ENCODE measurements at places on chromosomes 12 and 14.

- no peak for DNase-seq
Observed at GRCh38 chr12:22215467-22216253, 118.8 kb downstream of the ST8SIA1 start.

DNA sequence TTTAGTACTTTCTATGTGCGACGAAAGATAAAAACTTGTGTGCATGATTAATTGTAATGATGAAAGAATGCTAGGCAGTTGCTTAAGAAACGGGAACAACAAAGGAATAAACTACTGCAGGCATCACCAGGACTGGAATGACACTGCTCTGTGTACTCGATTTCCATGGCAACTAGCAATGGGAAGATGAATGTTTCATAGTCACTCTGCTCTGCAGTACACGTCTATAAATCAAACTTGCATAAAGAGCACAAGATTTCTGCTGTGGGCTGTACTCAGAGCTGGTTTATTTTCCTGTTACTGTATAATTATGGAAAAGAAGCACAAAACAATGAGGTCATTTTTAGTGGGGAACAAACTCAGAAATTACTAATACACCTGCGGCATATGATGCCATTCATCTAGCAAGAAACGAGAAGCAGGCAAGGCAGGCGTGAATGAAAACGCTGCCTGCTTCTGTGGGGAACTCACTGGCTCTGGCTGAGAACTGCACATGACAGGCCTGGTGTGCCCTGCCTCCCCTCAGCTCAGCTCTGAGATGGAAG lies 41.8 kb downstream of the EFCAB11 start:
- DNase-seq: no peak

DNA sequence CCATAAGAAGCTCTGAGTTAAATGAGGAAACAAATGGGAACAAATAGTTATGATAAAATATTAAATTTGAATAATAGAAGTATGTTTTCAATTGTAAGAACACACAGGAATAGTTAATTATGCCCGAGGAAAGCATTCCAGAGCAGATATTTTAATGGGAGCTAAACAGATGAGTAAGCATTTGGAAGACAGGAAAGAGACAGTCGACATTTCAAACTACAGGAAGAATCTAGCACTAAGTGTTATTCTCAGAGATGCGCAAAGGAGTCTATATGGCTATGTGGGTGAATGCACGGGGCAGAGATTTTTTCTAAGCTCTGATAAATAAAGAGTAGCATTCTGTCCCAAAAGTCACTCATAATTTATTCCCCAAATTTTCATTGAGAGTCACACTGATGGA lies 64.5 kb upstream of the SSTR1 start:
- DNase-seq: no peak

- DNase-seq: no peak
Observed at GRCh38 chr12:21751517-21751916, 23.0 kb downstream of the KCNJ8 start.

DNA sequence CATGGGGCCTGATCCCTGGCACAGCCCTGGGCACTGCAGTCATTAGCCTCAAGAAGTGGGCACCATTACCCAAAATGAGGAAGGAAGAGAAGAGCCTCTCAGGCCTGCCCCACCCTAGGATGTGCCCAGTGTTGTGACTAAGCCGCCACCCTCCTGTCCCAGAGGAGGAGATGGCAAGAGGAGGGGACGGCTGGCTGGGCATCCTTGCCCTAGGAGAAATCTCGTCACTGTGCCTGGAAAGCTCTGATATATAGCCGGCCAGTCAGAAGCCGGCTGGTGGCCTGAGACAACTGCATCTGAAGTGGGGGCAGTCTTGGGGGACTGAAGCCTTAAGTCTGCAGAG lies 115.2 kb downstream of the LGMN start:
- DNase-seq: no peak

GRCh38 chr12:93978553-93978952 lies 169.8 kb upstream of the PLXNC1 start:
- no peak for DNase-seq

DNA sequence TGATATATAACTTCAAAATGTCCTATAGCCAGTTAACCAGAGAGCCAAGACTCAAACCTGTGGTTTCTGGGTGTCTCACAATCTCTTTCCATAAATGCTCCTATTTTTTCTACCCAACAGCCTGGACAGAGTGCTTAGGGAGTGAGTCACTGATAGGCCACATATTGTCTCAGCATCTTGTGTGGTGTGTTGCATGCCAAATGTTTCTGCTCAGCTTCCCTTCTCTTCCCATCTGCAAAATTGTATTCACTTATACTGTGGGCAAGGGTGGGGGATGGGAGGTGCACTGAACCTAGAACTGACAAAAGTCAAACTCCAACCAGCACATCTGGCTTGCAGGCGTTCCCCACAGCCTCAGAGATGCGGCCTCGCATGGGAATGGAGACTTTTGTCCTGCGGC lies 123.3 kb downstream of the KCNA5 start:
- no peak for DNase-seq

- DNase-seq: no peak
Observed at GRCh38 chr14:31884776-31885379, 192.2 kb upstream of the ARHGAP5 start.

GRCh38 chr12:53166837-53167236 lies 13.7 kb upstream of the ZNF740 start:
- no peak for DNase-seq

DNA sequence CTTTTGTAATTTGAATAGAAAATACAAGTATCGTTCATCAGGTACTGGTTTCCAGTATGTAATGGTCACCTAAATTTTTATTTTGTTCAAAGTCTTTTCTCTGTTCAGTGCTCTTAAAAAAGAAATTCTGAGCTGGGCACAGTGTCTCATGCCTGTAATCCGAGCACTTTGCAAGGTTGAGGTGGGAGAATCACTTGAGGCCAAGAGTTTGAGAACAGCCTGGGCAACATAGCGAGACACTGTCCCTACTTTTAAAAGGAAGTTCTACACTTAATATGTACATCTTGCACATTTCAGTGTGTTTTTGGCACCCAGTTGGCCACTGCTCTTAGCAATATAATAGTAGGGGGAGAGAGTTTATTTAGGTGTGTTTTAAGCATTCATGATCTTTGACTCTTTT lies 27.9 kb downstream of the PCNX1 start:
- DNase-seq: no peak

GRCh38 chr12:124939079-124939420 lies 24.6 kb upstream of the UBC start:
- no peak for DNase-seq

DNA sequence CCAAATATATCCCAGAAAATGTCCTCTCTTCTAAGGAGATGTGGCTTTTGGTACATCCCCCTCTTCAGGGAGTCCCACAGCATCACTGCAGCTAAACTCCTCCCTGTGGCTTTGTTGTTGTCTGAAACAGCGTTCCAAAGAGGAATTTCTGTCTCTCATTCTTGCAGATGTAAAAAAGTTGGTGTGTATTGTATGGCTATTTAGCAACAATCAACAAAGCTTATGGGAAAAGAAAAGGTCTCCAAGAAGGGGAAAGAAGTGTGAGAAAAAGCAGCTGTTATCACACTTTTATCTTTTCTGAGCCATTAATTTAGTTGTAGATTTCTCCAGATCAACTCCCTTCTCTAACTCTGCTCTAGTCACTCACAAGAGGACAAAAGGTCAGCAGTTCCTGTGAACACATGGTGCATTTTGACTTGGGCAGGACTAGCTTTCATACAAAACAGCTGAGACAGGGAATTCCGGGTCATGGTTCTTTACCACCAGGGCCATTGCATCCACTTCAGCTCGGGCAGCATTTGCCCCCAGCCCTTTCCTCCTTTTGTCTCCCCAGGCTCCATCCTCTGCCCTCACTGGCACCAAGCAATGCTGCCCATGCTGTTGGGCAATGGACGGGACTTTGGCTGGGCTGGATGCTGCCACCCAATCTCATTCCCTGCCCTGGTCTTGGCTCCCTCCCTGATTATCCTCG lies 184.7 kb downstream of the TMX1 start:
- DNase-seq: no peak

DNA sequence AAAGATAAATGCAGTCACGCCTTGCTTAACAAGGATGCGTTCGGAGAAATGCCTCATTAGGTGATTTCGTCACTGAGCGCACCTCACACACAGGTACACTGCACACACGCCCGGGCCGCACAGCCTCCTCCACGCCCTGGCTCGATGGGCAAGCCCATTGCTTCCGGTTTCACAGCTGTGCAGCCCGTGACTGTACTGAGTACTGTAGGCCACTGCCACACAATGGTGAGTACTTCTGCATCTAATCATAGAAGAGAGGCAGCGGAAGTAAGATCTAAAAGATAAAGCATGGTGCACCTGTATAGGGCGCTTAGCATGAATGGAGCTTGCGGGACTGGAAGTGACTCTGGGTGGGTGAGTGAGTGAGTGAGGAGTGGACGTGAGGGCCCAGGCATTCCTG lies 4.3 kb downstream of the RIMBP2 start:
- no peak for DNase-seq

GRCh38 chr12:14239935-14240872 lies 125.3 kb upstream of the ATF7IP start:
- DNase-seq: no peak

- no peak for DNase-seq
Observed at GRCh38 chr12:22396735-22397134, 62.2 kb upstream of the ST8SIA1 start.

DNA sequence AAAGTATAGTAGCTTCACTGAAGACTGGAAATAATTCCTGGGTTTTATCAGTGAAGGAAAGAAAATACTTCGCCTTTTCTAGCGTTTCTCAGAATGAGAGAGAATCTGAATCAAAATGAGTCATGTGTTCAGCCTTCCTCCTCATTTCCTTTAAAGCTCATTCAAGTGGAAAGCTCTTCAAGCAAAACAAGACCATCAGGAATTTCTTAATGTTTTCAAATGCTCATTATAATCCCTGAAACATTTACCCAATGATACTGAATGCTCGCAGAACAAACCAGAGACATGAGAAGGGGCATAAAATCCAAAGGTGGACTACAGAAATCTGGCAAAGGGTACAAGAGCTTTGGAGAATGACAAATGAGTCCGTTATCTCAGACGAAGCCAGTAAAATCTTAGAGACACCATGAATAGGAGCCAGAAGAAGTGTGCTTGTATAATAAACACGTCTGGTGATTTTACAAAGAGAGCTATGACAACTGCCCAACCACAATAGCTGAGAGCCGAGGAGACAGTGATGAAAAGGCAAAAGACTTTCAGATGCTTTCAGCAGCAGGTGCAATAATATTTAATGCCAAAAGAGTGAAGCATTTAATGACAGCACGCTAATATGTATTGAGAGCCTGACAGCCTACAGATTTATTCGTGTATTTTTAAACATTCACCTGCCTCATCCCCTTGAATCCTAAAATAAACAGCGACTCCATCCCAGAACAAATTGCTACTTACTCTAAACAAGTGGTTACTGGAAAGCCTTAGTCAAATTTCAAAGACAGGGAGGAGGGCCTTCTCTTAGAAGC lies 19.0 kb downstream of the SPRING1 start:
- no peak for DNase-seq

- DNase-seq: no peak
Observed at GRCh38 chr14:58942516-58942915, 246.0 kb upstream of the DAAM1 start.

DNA sequence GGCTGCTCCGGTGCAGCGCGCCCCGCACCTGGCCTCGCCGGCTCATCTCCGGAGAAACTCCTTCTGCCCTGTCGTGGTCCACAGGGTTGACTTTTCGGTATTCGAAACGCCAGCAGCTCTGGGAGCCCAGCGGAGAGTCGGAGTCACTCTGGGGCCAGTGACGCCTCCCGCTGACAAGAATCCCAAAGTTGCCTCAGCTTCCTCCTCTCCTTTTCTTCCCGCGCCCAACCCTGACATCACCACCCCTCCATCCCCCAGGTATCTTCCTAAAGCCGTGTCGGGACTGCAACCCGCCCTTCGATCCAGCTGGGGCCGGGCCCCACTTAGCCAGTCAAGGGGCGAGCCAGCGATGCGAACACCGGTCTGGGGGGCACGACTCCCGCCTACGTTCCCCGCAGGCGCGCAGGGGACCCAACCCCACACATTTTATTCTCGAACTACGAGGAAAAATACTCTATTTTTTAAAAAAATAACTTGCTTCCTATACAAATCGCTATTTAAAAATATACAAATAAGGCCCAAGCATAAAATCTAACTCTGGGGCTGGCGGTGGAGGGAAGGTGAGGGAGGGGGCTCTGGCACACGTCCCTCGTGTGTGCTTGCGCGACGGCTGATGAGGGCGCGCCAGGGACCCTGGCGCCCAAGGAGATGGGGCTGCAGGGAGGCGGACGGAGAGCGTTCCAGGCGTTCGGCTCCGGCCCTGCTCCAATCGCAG lies 2.1 kb downstream of the NKX2-8 start:
- no peak for DNase-seq

- DNase-seq: no peak
Observed at GRCh38 chr12:54232790-54233189, 44.0 kb upstream of the SMUG1 start.

DNA sequence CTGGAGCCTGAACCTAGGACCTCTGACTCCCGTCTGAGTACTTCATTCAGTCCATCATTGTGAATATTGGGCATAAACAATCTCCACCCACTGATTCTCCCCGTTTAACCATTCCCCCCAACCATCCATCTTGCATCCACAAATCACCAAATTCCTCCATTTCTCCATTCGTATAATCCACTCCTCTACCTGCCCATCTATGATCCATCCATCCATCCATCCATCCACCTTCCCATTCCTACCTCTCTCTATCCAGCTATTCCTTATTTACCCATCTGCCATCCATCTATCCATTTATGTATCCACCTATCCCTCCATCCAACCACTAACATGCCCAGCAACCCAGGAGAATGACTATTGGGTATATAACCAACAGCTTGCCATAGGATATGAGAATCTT lies 87.5 kb downstream of the CALM1 start:
- DNase-seq: no peak

DNA sequence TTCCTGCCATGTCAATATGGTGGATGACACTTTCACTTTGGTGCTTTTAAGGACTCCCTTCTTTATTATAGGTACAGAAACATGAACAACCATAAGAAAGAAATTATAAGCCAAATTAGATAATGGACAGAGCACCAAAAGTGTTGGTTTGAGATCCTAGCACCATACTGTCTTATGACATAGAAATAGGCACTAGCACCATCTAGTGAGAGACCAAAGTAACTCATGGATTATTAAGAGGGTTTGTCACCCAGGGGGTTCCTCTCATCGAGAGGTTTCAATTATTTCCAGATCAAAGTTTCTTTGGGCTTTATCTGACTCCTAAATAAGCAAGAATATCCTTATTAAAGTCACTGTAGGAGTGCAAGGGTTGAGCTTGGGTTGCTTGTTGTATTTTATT lies 153.0 kb upstream of the DIO2 start:
- no peak for DNase-seq

GRCh38 chr12:98532687-98533304 lies 17.4 kb downstream of the TMPO start:
- no peak for DNase-seq

GRCh38 chr14:104333646-104334423 lies 195.4 kb downstream of the KIF26A start:
- DNase-seq: no peak

- no peak for DNase-seq
Observed at GRCh38 chr12:75184516-75184915, 25.1 kb downstream of the KCNC2 start.

- DNase-seq: no peak
Observed at GRCh38 chr12:65560286-65560685, 264.0 kb upstream of the HMGA2 start.
